Ovary (tissue), 10 donors: ENCODE measurements at places on chromosomes 5 and 9. TPM values are rescaled to one million over a fixed set of nuclear protein-coding genes. Genes with fewer than 3 reads are reported as not detected.

- no peak for DNase-seq
These were observed 26.4 kb downstream of the ZFAND5 start for GRCh38 chr9:72338631-72339030.

DNA sequence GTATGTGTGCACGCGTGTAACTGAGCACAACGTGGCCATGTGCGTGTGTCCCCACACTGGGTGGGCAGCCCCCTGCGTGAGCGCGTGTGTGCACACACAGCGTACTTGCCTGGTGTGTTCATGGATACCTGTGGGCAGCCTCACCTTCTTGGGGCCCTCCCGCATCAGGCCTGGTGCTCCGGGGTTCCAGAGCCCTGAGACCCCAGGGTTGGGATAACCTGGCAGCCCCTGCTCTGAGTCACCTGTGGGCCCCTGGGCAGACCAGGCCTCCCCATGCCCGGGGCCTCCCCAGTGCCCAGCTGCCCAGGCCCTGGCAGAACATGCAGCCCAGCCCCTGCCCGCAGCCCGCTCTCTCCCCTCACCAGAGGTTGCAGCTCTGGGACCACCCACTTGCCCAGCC is 25.2 kb downstream of the LHX3 start:
- no peak for DNase-seq

PCAT7 gene
- total RNA-seq = not detected

GRCh38 chr9:95130484-95130883 is 187.0 kb downstream of the FANCC start:
- no peak for DNase-seq

TRMT10B gene
- total RNA-seq = 13.5 TPM

DNA sequence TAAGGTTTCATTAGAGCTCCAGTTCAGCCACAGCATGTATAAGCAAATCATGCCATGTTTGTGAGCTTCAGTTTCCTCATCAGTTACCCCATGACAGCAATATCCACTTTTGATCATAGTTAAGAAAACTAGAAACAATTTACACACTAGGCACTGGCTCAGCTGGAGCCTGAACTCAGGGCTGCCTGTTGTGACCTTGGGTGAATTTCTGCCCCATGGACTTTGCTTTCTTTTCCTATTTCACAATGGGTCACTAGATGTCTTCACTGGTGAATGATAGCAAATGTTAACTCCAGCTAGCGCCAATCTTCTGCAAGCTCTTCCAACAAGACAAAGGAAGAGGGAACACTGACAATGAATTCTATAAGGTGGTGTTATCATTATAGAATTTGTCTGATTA is 233.3 kb upstream of the TRIM32 start:
- no peak for DNase-seq

SOX30 gene
- 0.11 TPM for total RNA-seq

- DNase-seq = no peak
These were observed 121.1 kb upstream of the DMRT1 start for GRCh38 chr9:720239-720881.

DNA sequence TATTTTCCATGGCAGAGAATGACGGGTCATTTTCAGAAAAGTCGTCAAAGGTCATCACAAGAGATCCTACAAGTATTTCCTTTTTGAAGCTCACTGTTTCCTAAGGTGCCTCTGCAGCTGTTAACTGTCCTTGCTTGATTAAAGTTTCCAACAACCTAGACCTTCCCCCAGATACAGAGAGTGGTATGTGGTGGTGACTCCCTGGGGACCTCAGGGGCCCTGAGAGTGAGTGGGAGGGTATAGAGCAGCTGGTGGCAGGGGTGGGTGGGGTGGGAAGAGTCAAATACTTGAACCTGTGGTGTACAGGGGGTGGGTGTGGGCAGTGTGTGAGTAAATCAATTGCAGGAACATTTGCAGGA is 1.6 kb upstream of the CD72 start:
- no peak for DNase-seq

GRCh38 chr9:111013707-111014106 is 24.6 kb downstream of the LPAR1 start:
- DNase-seq = no peak

SH3RF2 gene
- total RNA-seq = 0.81 TPM

TMOD1 gene
- 37.1 TPM for total RNA-seq

- DNase-seq = no peak
These were observed 768 bp downstream of the YTHDC2 start for GRCh38 chr5:113514289-113514635.

DNA sequence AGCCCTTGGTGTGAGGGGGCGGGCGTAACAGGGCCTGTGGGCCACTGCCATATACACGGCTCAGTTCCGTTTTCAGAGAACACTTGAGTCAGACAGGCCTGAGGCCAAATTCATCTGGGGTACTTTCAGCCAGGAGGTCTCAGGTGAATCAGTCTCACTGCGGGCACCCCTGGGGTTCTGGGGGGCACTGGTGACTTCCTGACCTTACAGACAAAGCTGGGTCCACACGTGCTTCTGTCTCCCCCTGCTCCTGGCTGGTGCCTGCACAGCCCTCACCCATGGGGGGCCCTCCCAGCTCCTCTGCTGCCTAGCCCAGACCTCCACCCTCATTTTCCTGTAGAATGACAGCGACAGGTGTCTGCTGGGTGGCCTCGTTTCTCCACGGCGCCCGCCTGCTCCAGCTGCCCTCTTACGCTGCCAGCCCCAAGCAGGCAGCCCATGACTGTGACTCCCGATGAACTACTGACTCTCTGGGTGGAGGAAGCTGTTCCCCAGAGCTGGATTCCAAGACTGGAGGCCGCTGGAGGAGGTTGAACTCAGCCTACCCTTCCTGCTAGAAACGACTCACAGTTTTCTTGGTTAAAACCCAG is 374.1 kb upstream of the IRX4 start:
- no peak for DNase-seq

IL3 gene
- total RNA-seq = not detected

DNA sequence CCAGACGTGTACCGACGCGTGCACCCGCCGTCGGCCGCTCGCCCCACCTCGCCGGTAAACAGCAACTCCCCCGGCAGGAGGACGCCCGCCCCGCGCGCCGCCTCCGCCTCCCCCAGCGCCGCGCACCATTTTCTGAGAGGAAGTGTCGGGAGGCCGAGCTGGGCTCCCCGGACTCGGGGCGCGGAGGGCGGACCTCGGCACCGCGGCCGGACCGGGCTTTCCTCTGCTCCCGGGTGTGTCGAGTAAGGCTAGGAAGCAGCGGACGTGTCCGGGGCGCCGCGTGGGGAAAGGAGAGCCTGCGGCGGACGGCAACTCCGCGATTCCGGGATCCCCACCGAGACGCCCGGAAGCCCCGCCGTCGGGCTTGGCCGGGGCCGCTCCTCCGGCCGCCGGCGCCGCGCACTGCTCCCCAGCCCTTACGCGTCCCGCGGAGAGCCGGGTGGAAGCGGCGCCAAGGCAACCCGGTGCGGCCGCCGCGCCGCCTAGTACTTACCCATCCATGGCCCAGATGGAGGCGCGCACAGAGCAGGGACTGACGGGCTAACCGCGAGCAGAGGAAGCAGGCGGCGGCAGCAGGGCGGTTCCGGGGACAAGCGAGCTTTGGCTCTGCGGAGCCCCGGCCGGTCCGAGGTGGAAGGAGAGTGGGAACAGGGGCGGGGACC is at the start of gene PTBP3:
PTBP3 (minus strand) TSS at position 643 of the 662 bp plus-strand sequence. CDS start 35,754 bp downstream, outside the sequence.
- peak; percentile 76 for DNase-seq

DNA sequence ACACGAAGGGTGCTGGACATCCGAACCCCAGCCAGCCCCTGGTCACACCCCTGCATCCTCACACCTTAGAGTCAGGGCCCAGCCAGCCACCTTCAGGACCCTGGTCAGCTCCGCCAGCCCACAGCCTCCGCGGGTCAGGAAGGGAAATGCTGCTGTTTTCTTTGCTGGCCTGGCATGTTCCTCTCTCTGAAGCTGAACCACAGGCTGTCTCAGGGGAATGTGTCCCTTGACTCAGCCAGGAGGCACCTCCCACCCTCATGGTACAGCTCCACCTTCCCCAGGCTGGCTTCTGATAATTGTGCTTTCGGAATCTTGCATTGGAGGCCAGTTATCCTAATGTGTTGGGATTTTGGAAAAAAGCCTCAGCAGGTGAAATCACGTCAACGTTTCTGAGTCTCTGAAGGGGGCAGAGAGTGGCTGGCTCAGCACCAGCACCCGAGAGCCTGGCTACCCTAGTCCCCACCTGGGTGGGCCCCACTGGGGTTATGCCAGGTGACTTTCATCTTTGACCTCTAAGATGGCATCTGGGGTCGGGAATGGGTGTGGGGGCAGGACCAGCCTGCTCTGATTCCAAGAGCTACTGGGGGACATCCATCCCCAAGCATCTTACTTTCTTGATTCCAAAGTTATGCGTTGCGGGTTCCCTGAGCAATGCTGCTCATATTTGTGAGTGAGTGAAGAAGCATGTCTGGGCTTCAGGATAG is 9.8 kb upstream of the OLFM1 start:
- DNase-seq = no peak

FOXD4L3 gene
- total RNA-seq = not detected

DNA sequence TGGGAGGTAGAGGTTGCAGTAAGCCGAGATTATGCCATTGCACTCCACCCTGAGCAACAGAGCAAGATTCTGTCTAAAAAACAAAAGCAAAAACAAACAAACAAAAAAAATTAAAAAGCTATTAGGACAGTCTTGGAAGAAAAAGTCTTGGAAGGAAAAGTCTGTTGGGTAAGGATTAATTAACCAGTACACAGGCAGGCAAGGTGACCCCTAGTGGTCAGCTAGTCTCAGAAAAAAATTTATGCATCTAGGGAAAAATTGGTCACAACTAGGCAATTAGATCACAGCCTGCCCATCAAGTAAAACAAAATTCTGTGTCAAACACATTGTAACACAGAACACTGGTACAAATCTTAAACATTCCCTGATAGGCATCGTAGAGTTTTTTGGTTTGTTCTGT is 6.7 kb upstream of the ANKRD18B start:
- DNase-seq = no peak

DNA sequence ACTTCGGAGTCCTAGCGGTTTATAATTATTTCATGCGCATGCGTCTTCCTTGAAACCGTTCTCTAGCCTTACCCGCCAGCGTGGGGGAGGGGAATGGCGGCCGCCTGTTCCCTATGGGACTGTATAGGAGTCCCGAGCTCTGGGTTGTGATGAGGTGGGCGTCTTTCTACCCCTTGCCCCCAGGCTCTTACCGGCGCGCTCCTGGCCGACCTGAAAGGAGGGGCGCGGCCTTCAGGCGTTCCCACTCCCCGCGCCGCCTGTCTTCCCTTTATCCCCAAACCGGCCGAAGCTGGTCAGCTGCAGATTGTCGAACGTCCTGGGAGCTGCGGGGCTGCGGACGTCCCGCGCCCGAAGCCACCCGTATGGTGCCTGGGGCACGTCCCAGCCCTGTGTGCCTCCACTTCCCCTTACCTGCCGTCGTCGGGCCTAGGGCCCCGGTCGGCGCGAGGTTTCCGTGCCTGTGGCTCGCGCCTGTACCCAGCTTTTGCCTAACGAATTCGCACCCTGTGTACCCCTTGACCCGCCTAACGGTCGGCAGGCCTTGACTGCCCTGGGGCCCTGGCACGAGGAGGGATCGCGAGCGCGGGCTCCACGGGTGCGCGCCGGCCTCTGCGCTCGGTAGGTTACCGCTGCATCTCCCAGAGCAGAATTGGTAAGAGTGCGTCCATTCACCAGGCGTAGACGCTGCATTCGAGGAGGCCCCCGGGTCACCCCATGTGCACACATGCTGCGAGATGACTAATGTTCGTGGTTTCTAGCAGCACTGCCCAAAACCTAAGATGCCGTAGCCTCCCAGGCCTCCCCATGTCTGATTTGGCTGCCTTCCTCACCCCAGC is 653 bp upstream of the HNRNPH1 start:
- DNase-seq = peak; percentile 74

GRCh38 chr5:9112520-9113291 is 433.2 kb downstream of the SEMA5A start:
- DNase-seq = no peak

TSSK1B gene
- 0.08 TPM for total RNA-seq

- no peak for DNase-seq
These were observed 22.2 kb downstream of the RALGDS start for GRCh38 chr9:133098871-133099270.

GRCh38 chr9:16321461-16322119 is 548.9 kb downstream of the BNC2 start:
- no peak for DNase-seq

- no peak for DNase-seq
These were observed 6.1 kb upstream of the TUSC1 start for GRCh38 chr9:25684321-25684720.

- DNase-seq = no peak
These were observed 40.3 kb downstream of the CSF1R start for GRCh38 chr5:150046031-150046430.

IFNE gene
- not detected for total RNA-seq

DNA sequence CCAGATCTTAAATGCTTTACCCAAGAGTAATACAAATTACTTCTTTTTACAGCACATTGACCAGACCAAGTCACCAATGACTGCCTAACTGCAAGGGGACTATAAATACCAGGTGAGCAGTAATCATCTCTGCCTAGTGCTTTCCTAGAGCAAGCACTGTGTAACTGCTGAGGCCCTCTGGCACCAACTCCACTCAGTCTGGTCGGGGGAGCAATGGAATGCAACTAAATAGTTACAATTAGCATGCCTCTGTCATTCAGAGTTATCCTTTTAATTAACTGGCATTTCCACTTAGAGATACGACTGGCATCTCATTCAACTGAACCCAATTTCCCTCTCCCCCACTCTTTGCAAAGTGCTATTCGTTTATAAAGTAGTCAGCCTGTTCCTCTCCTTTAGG is 1309.1 kb upstream of the DMAC1 start:
- DNase-seq = no peak

DNA sequence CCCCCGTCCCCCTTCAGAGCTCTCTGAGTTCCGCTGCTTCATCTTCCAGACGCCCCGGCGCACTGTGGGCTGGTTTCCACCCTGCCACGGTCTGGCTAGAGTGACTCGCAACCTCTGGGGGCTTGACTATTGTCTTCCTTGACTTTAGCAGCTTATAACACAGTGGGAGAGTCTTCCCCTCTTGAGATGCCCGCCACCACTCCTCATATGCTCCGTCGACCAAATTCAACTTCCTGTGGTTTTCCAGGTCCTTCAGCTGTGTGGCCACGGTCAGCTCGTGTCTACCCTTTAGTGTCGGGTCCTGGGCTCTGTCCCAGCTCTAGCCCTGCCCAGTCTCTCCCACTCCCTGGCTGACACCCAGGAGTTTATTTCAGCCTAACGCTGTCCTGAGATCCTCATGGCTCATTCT is 28.2 kb upstream of the NCS1 start:
- DNase-seq = peak; percentile 47

- DNase-seq = no peak
These were observed 51.9 kb downstream of the ELL2 start for GRCh38 chr5:95909738-95910137.

FOXD4 gene
- total RNA-seq = 0.13 TPM

GRCh38 chr9:131257266-131258025 is 18.9 kb downstream of the FAM78A start:
- DNase-seq = no peak

DNA sequence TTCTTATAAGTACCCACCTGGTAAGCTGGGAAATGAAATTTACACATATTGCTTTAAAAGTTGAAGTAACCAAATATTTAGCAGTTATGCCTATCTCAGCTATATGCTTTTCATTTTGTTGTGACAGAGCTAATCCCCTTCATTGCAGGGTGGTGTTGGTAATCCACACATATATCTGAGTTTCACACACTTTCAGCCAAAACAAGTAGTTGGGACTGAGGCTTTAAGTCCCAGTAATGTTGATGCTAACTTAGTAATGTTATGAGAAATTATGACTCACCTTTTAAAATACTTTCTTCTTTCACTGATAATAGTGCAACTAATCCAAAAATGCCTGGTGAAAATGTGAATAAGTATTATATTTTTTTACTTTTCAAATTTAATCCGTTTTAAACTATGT is 19.2 kb upstream of the RICTOR start:
- DNase-seq = no peak

GRCh38 chr9:136676297-136676794 is 10.9 kb downstream of the AGPAT2 start:
- no peak for DNase-seq

- DNase-seq = no peak
These were observed 224.2 kb downstream of the NPR3 start for GRCh38 chr5:32935283-32935682.
